Hair follicular keratinocyte (primary cell): ENCODE measurements at places on chromosomes 1 and 21. TPM values are rescaled to one million over a fixed set of nuclear protein-coding genes. Genes with fewer than 3 reads are reported as not detected.

The LCE6A gene
- total RNA-seq, result not detected in 2 replicates

The IGSF9 gene
- total RNA-seq, result 4.7 and 6.2 TPM in 2 replicates

The ATP1A2 gene
- not detected in 2 replicates for total RNA-seq

The VCAM1 gene
- not detected in 2 replicates for total RNA-seq

The AXDND1 gene
- not detected in 2 replicates for total RNA-seq

The CCDC181 gene
- 0.31 TPM in 1 of 2 replicates, not detected in the other for total RNA-seq

The CD5L gene
- total RNA-seq, result not detected in 2 replicates

The NLRP3 gene
- total RNA-seq, result 2.1 and 7.0 TPM in 2 replicates
